ENCODE measurements at places on chromosomes 3 and 15.

- DNase-seq, result peak; percentile 55
Observed at GRCh38 chr15:66401130-66402021, 14.7 kb downstream of the MAP2K1 start.

DNA sequence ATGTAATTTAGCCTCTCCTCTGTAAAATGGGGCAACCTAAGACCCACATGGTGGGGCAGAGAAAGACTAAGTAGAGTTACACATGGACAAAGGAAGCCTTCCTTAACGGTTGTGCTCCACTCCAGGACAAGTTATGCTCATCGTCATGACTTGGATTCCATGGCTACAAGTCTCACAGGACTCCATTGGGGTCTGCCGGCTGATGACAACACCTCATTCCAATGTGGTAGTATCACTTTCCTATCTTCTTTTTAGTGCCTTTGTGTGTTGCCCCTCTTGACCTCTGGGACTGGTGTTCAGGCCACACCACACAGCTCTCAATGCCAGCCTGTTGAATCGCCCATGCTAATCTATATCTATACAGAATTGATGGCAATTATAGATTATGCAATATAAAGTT is 181.3 kb upstream of the WNT5A start:
- peak; percentile 41 for DNase-seq

DNA sequence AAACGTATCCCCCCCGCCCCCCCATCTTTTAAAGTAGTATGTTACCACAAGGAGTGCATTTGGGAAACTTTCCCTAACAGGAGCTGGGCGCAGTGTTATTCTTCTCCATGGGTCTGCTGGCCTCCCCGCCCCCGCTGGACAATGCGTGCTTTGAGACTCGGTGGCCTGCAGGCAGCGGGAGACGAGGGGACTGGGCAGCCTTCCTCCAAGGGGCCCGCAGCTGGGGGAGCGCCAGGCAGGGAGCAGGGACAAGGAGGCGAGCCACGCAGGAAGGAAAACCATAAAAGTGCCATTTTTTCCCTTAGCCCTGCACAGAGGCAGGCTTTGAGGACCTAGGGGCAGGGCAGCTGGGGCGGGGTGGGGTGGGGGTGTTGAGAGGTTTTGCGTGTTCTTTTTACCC is 14.1 kb downstream of the SOX2 start:
- no peak for DNase-seq

DNA sequence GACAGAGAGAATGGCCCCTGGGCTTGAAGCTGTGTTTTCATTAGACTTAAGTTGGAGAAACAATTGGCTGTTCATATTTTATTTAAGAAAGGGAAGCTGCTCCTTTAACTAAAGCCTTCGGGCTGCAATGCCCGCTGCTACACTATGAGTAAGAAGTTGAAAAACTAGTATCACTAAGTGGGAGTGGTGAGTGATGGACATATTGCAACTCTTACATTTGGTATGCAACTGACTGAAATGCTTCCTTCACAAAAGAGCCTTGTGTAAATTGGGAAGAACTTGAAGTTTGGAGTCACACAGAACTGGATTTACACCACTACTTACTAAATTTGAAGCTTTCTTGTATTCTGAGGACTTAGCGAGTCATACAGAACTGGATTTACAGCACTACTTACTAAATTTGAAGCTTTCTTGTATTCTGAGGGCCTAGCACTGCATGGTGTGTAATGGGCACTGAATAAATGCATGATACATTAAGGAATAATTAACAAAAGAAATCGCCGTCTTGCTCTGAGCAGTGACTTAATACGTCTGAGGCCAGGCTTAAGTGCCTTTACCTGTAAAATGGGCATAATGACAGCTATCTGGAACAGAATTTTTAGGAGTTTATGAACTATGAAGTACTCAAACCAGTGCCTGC is 149.5 kb downstream of the RYR3 start:
- no peak for DNase-seq

GRCh38 chr3:128127236-128127635 is 3.6 kb upstream of the RUVBL1 start:
- DNase-seq, result no peak

DNA sequence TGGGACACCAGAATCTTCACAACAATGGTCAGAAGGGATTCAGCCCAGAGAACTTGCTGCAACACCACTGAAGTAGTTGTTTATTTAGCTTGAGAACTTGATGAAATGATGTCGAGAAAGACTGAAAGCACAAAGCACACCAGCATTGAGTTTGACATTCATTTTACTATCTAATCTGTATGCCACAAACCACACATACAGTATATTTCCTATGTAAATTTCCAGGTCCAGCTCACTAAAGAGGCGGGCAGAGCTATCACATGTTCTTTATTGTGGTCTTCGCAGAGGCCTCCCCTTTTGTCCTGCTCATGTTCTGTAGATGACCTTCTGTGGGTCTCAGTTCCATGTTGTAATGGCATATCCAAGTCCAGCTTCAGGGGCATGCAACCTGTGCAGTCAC is 10.4 kb upstream of the FMN1 start:
- DNase-seq, result no peak

GRCh38 chr15:43105077-43105736 is 631 bp downstream of the UBR1 start:
- DNase-seq, result no peak

GRCh38 chr15:95713324-95713723 is 617.2 kb upstream of the NR2F2 start:
- DNase-seq, result no peak

DNA sequence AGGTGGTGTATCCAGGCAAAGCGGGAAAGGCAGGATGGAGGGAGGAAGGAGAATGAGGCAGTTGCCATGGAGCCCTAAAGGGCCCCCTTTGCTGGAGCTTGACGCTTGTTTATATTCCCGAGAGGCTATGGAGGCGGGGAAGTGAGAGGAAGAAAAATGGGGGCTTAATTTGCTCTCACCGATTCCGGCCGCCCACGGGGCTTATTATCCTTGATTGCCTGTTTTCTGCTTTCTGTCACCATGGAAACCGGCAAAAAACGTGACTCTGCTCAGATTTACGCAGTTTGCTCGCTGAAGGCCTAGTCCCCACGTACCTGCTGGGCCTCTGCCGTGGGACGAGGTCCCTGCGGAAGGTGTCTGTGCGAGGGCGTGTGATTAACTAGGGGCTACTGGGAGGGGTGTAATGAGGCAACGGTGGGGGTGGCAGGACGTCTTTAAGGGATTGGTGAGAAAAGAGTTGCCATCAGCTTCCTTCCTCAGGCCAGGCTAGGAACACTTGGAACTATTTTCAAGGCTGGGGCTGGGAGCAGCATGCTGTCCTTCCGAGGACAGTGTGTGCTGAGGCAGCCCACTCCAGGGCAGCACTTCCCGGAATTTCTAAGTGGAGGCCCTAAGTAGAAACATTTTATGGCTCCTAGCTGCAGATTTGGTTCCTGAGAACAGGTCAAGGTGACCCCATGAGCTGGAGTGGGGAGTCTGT is 110.8 kb upstream of the NDN start:
- no peak for DNase-seq

DNA sequence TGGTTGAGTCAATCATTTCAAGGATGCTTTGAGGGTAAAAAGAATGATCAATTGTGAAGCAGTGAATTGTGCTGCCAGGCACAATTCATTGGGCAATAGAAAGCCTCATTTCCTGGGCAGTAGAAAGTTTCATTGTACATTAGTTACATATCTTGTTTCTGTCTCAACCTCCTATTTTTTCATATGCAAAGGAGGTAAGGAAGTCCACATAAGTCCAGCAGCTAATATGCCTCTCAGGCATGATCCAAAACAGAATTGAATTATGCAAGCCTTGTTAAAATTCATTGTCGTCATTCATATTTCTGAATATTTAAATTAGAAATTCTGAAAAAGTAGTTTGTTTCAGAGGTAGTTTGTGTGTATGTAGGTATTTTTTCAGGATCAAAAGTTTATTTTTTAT is 65.8 kb downstream of the TFRC start:
- DNase-seq, result no peak

DNA sequence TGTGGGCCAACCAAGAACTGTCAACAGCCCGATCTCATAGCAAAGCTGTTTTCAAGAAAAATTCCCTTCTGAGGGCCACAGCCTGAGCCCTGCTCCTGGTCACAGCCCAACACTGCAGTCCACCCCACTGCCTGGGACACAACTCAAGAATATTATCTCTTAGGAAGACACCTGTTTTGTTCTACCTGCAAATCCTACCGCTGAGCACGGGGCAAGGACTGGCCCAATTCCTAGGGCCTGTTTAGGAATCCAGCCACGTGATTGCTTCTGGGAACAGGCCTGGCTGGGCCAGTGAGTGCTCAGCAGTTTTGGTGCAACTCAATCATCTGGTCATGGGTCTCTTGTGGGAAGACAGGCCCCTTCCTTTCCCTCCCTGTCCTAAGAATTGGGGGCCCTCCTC is 8.3 kb downstream of the ISLR2 start:
- DNase-seq, result no peak

DNA sequence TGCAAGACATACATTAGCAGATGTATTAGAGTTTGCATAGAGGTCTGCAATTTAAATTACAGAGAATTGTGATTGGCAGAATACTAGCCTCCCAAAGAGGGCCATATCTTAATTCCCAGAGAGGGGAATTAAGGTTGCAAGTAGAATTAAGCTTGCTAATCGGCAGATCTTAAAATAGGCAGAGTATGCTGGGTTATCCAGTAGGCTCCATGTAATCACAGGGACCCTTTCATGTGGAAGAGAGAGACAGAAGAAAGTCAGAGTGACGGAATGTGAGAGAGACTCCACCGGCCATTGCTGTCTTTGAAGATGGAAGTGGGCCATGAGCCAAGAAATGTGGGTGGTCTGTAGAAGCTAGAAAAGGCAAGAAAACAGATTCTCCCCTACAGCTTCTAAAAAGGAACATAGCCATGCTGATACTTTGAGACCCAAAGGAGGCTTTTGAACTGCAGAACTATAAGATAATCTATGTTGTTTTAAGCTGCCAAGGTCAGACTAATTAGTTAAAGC is 38.8 kb downstream of the IMPG2 start:
- peak; percentile 53 for DNase-seq

DNA sequence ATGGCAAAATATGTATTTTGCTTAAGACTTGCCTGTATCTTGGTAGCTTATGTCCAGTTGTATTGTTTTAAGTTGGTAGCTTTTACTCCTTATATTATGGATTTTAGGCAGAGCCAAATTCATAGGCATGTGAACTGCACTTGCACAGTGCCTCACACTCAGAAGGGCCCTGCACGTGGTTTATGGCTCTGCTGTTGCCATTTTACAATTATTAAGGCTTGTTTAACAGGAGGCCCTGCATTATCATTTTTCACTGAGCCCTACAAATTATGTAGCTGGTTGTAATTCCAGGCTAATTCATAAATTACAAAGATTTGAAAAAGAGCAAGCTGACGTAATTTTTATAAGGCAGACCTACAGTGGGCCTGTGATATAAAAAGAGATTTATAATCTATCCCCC is 537.6 kb upstream of the UBE2E2 start:
- no peak for DNase-seq

DNA sequence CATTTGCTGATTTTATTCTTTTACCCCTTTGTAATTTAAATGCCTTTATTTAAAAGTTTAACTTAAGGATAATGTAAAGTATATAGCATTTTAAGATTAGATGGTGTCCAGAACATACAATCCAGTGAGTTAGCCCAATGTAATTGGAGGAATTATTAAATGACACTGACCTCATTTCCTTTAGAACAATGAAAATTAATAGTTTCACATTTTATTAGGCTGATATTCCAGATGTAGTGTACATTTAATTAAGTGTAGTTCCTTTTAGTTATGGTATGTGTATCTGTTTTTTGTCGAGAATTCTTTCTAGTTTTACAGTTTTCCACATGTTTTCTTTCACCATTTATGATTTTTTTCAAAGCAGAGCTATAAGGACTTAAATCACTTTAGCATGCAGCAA is 75.8 kb downstream of the RSRC1 start:
- no peak for DNase-seq

DNA sequence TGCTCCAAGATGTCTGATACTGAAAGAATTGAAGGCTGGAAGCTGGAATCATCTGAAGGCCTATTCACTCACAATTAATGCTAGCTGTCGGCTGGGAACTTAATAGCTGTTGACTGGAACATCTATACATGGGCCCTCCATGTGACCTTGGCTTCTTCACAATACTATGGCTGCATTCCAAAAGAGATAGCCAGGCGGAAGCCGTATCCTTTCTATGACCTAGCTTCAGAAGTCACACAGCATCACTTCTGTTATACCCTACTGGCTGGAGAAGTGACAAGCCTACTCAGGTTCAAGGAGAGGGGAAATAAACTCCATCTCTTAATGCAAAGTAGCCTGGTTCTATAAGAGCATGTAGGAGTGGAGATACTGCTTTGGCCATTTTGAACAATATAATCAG is 50.9 kb upstream of the SPRED1 start:
- DNase-seq, result no peak

- no peak for DNase-seq
Observed at GRCh38 chr3:34408088-34408487, 609.7 kb downstream of the PDCD6IP start.

GRCh38 chr3:16455001-16455400 is 58.5 kb downstream of the RFTN1 start:
- DNase-seq, result peak; percentile 34

DNA sequence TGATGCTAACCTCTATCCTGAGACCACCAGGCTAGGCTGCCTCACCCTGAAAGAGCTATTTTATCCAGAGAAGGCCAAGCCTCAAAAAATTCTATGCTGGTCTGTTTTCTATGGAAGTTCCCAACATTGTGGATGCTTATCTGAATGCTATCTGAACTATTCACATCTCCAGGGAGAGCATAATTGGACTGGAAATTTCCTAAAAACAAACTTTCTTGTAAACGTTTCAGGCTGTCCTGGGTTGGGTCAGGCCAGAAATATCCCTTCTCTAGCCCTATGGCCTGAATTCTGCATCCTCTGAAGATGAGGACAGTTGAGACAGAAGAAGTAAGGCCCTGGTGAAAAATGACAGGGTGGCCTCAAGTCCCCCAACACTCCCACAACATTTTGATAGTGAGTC is 706.4 kb upstream of the NR2F2 start:
- no peak for DNase-seq

DNA sequence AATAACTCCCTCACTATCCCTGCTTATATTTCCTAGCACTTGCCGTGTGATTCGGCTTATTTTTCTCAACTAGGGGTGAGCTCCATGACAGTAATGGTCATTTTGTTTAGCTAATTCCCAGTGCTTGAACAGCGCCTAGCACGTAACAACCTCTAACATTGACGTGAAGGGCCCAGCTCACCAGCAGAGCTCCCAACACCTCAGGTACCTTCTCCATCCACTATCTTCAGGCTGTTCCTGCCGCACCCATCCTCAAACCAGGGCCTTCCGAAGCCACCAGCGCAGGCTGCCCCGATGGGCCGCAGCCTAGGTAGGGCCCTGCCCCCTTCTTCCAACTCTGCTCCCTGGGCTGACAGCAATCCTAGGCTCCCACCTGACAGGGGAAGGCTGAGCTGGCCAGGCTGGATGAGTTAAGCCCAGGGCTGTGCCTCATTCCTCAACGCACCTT is 751 bp upstream of the RPS17 start:
- DNase-seq, result no peak

- peak; percentile 50 for DNase-seq
Observed at GRCh38 chr15:73873889-73874511, 636 bp downstream of the TBC1D21 start.

All from fibroblast of upper back skin (primary cell).